ENCODE measurements at places on chromosomes 3 and 15.

DNA sequence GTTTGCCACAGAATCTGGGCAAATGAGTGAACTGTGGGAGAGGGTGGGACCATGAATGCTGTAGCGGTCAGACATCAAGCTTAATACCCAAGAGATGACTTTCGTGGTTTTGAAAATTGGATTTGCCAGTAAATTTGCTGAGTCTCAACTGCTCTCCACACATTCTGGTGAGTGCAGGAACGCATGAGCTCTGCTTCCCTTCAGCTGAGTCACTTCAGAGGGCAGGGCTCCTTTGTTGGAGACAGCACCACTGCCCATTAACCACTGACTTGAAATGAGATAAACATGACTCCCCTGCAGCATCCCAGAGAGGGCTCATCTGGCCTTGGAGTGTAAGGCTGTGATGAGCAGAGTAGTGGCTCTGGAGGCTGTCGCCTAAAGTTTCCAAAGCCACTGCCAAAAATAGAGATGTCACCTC is 22.6 kb downstream of the RARRES1 start:
- H3K4me3 ChIP-seq, result no peak overlapping the region
- peaks cover 24% of the 10 kb centered on the region for H3K36me3 ChIP-seq
- H3K27me3 ChIP-seq, result no peaks in the 10 kb centered on the region
- H3K4me1 ChIP-seq, result peaks cover 9% of the 10 kb centered on the region

GRCh38 chr3:113166719-113167492 is 44.5 kb upstream of the BOC start:
- no peak overlapping the region for H3K27ac ChIP-seq
- no peaks in the 10 kb centered on the region for H3K27me3 ChIP-seq
- DNase-seq, result no peak
- H3K4me1 ChIP-seq, result peaks cover 32% of the 10 kb centered on the region
- H3K36me3 ChIP-seq, result no peaks in the 10 kb centered on the region
- H3K4me3 ChIP-seq, result no peak overlapping the region

DNA sequence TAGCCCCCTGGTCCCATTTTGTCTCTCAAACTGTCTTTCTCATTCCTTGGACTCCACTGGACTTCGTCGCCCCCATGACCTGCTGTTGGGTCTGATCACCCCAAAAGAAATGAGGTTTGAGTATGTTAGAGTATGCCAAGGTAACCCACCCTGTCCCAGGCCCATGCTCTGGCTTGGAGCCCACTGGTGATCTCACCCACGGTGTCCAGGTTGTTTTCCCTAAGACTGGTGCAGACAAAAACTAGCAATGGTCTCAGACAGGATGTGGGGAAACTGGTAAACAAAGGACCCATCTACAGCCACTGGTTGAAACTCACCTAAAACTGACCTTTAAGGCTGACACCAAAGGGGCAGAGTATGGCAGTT is 38.9 kb downstream of the EFCAB12 start:
- H3K4me1 ChIP-seq, result peaks cover 4% of the 10 kb centered on the region
- H3K27ac ChIP-seq, result no peak overlapping the region
- peaks cover 8% of the 10 kb centered on the region for H3K36me3 ChIP-seq
- no peak overlapping the region for H3K4me3 ChIP-seq
- no peak for DNase-seq
- no peaks in the 10 kb centered on the region for H3K27me3 ChIP-seq

DNA sequence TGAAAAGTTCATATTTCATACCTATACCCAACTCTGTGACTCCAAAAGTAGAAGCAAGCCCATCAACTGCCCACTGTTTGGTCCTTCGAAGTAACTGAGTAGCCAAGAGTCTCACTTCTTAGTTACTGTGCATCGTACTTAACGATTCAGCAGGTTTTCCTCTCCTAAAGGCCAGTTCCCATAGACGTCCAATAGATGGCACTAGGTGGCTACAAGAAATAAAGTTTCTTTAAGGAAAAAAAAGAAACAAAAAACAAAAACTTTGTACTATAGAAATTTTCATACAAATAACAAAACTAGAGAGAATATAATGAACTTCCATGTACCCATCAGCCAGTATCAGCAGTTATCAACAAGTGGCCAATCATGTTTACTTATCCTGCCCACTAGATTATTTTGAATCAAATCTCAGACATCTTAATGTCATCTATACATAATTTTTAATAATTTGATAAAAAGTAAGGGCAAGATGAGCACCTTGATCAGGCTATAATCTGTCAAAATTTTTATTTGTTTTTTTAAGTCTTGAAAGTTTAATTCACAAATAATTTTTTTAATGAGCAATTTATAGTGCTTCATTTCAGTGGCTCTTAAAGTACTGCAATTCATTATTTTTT is 63.8 kb upstream of the ACP3 start:
- H3K27ac ChIP-seq, result no peak overlapping the region
- H3K4me1 ChIP-seq, result no peaks in the 10 kb centered on the region
- DNase-seq, result peak; percentile 3
- no peak overlapping the region for H3K4me3 ChIP-seq

GRCh38 chr3:170802164-170803151 is 67.5 kb downstream of the RPL22L1 start:
- no peak overlapping the region for H3K4me3 ChIP-seq
- no peaks in the 10 kb centered on the region for H3K36me3 ChIP-seq
- no peaks in the 10 kb centered on the region for H3K27me3 ChIP-seq
- DNase-seq, result no peak

- DNase-seq, result no peak
- H3K36me3 ChIP-seq, result no peaks in the 10 kb centered on the region
- no peak overlapping the region for H3K4me3 ChIP-seq
- no peaks in the 10 kb centered on the region for H3K4me1 ChIP-seq
- H3K27me3 ChIP-seq, result no peaks in the 10 kb centered on the region
Measured at GRCh38 chr3:30193625-30194044, 412.8 kb upstream of the TGFBR2 start.
